ENCODE measurements at places on chromosomes 13 and 19.
A peak's percentile ranks its signal among the peaks of the same experiment; 100 is the strongest.

- no peak for DNase-seq
Measured at GRCh38 chr19:8452446-8453123, 7.8 kb downstream of the HNRNPM start.

GRCh38 chr13:35500144-35500543 is 23.7 kb upstream of the MAB21L1 start:
- no peak for DNase-seq

DNA sequence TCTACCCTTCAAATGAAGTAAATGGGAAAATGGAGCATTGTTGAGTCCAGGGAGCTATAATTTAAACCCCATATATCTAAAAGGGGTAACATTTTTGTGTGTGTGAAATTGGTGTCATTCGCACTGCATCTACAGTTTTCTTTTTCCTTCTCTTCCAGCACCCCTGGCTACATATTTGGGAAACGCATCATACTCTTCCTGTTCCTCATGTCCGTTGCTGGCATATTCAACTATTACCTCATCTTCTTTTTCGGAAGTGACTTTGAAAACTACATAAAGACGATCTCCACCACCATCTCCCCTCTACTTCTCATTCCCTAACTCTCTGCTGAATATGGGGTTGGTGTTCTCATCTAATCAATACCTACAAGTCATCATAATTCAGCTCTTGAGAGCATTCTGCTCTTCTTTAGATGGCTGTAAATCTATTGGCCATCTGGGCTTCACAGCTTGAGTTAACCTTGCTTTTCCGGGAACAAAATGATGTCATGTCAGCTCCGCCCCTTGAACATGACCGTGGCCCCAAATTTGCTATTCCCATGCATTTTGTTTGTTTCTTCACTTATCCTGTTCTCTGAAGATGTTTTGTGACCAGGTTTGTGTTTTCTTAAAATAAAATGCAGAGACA is 28.6 kb downstream of the ALOX5AP start:
- DNase-seq = no peak

- DNase-seq = peak; percentile 51
Measured at GRCh38 chr19:38263689-38264485, 486 bp upstream of the SPINT2 start.

GRCh38 chr13:107202371-107203023 is 634.6 kb upstream of the ARGLU1 start:
- DNase-seq = no peak

DNA sequence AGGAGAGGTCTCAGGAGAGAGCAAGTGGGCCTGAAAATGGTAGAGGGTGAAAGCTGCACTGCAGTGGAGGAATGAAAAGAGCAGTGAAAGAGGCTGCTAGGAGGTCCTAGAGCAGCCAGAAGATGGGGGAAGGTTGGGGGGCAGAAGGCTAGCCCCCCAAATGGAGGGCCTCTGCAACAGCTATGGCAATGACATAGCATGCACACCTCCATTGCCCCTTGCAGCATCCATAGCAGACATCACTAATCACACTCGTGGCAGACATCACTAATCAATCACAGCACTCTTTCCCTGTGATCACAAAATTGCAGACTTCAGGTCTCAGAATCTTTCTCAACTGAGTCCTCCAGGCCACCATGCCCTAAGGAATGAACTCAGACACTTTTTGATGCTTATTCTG is 21.9 kb downstream of the CCL25 start:
- DNase-seq = no peak

DNA sequence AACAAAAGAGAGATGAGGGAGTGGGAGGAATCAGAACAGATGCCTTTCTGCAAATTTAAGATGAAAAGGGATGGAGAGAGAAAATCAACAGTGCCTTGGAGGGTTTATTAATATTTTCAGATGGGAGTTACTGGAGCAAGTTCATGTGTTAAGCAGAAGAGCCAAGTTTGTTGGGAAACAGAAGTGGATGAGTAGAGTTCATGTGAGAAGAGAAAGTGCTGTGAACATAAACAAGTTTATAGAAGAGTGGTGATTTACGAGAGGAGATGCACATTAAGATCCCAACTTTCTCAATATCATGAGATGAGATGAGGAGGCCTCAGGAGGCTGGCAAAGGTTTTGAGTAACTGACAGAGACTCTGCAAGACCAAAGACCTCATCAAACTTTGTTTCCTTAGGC is 274.1 kb upstream of the HTR2A start:
- DNase-seq = no peak

DNA sequence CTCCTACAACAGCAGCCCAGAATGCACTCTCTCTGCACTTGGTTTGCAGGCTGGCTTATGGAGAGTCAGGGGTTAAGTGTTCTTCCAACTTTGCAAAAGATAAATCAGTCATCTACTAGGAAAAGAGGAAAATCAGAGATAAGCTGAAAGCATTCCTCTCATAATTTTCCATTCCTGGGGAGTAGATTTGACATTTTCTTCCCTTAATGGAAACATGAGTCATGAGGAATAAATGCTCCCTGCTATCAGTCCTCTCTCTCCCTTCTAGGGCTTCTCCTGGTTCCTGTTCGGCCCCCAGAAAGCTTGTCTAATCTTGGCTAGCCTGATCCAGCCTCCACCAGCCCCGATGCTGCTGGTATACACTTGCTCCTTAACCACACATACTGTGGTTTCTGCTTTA is 28.4 kb upstream of the ENOX1 start:
- peak; percentile 23 for DNase-seq

- DNase-seq = no peak
Measured at GRCh38 chr19:43901395-43902390, 33.4 kb downstream of the ZNF45 start.

GRCh38 chr19:5102520-5102919 is 133.6 kb downstream of the KDM4B start:
- DNase-seq = no peak

- DNase-seq = peak; percentile 75
Measured at GRCh38 chr19:6521718-6522646, 8.8 kb upstream of the TNFSF9 start.

DNA sequence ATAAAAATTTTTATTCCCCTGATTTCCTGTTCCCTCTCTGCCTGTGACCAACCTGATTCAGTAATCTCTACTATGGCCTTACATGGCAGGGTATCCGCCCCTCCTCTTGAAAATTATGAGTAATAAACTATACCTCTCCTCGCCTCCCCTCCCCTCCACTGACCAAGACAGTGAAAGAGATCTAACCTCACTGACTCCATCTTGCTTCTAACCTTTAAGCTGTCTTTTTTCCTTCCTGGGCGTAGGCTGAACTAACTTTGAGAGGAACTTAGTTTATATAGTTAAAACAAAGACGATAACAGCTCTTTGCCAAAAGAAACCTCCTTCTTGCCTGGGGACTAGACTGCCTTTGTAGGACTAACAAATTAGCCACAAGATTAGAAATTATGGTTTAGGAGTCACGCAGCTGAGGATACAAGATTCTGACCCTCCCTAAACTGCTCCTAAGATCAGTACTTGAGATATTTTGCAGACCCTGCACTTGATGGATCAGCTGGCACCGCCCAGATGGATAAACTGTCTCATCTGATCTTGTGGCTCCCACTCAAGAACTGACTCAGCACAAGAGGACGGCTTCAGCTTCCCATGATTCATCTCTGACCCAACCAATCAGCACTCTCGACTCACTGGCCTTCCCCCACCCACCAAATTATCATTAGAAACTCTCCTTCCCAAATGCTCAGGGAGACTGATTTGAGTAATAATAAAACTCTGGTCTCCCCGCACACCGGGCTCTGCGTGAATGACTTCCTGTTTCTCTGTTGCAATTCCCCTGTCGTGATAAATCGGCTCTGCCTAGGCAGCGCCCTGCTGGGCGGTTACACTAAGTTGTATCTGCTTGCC is 187.1 kb downstream of the TDRD3 start:
- no peak for DNase-seq

- no peak for DNase-seq
Measured at GRCh38 chr13:34862716-34863115, 79.4 kb upstream of the NBEA start.

- DNase-seq = peak; percentile 67
Measured at GRCh38 chr13:98478189-98479129, 98.4 kb downstream of the STK24 start.

GRCh38 chr13:76825430-76825829 is 60.8 kb downstream of the KCTD12 start:
- DNase-seq = no peak

DNA sequence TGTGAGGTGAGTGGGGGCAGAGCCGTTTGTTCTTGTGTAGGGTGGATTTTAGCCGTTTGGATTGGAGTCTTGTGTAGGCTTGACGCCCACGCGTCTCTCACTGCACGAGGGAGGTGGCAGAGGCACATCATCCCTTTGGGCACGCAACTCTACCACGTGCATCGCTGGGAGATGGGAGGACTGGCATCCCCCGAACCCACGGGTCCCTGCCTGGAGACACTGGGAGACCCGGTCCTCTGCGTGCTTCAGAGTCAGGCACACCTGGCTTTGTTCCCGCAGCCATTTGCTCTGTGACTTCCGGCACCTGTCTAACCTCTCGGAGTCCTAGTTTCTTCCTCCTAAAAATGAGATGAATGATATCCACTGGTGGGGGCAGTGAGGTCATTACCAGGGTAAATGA is 6.4 kb downstream of the ARHGEF7 start:
- no peak for DNase-seq

- DNase-seq = no peak
Measured at GRCh38 chr13:89150362-89150761, 1479.2 kb downstream of the SLITRK5 start.

DNA sequence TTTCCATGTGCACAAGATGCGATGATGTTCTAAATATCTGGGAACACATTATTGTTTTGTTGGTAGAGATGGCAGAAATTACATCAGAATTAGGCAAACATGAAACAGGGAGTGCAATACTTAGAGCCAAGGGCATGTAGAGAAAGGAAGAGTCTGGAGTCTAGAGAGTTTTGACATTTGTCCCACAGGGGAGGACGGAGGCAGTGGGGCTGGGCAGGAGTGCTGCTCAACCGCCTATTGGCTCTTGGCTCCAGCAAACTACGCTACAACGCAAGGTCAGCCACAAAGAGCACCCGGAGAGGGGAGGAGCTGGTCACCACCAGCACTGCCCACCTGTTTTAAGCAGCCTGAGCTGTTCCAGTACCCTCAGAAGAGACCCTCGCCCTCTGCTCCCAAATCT is 108.3 kb downstream of the ABCC4 start:
- no peak for DNase-seq

DNA sequence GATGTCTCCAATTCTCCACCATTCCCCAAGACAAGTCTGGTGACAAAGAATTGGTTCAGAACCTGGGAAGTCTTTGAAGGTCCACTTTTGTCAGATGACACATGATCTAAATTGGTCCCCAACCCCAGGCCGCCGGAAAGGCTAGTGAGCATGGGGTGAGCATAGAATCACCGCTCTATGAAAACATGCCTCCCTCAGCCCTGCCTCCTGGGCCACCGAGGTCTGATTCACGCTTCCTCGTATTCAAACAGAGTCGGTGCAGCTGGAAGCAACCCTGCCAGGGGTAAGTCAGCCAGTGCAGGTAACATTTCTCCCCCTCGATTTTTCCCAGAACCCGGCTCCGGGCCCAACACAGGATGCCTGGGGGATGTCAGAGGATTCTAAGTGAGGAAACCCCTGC is 33.9 kb upstream of the KLF2 start:
- no peak for DNase-seq

DNA sequence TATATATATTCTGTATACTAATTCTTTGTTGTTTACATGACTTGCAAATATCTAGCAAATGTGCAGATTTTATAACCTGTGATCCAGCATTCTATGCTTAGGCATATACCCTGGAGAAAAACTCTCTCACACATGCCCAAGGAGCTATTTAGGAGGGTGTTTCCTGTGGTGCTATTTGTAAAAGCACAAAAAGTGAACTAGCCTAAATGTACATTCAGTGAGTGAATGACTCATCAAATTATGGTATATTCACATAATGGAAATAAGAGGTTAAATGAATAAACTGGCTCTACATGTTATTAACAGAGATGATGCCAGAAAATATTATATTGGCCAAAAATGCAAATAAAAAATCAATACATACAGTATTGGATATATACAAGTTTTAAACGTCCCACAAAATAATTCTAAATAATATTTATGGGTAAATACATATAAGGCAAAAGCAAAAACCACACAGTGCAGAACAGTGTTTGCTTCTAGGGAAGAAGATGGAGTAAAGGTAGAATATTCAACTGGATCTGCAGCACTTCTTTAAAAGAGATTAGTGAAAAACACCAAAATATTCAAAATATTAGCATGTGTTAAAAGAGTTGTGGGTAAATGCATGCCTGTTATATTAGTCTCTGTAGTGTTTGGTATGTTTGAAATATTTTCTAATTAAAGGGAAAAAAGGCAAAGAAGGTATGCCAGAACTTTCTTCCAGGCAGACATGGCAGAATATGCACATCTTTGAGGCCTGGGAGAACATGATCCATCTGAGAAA is 344.7 kb downstream of the KLF5 start:
- DNase-seq = no peak

- no peak for DNase-seq
Measured at GRCh38 chr13:74886502-74886901, 595.5 kb downstream of the TBC1D4 start.

- DNase-seq = no peak
Measured at GRCh38 chr13:110413016-110413675, 106.1 kb downstream of the COL4A2 start.

GRCh38 chr13:113883921-113884804 is 20.3 kb upstream of the GAS6 start:
- no peak for DNase-seq

DNA sequence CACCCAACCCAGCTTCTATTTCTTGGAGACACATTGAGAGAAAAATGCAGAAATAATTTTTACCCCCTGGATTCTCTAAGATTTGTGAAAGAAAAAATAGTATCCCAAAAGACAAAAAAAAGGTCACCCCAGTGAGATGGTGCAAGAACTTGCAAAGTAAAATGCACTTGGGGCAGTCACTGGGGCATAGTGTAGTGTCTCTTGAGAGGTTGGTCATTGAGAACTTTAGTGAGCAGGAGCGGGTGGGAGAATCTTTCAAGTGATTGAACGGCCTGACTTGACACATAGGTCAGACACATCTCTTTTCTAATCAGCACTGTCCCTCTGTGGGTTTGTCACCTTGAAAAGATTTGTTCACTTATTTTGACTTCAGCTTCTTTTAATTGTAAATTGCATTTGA is 2.4 kb downstream of the ZNF85 start:
- DNase-seq = no peak

Data from ACHN (cell line).